ENCODE measurements at places on chromosomes 12 and 14.

DNA sequence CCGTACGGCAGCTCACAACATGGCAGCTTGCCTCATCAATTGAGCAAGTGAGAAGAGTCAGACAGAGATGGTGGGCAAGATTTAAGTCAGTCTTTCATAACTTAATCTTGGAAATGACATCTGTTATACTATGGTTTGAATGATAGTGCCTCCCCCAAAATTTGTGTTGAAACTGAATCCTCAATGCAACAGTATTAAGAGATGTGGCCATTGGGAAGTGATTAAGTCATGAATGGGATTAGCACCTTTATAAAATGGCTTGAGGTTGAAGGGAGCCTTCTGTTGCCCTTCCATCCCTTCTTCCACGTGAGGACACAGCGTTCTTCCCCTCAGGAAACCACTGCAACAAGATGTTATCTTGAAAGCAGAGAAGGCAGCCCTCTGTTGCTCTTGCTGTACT lies 124.2 kb downstream of the C12orf75 start:
- DNase-seq = no peak

- no peak for DNase-seq
Measured at GRCh38 chr12:14408208-14408607, 42.7 kb downstream of the ATF7IP start.

DNA sequence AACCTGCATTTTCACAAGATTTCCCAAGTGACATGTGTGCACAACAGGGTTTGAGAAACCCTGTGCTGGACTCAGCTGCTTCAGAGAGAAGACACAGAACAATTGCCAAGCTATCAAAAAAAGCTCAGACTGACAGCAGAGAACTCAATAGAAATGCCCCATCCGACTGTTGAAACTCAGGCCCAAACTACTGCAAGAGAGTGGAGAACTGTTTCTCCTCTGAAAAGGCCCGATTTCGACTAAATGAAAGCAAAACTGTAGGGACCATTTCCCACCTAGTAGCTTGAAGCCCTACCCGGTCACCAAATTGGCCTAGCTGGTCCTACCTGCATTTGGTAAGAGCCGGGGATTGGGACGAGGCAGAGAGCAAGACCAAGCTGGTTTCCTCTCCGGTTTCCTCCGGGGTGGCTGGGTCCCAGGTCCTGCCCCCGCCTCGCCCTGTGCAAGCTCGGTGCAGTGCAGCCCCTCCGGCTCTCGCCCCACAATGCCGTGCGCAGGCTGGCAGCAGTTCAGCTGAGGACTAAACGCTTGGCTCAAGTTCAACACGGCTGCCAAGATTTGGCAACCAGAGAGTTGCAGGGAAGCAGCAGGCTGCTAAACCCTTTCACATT lies 1180.6 kb downstream of the VRK1 start:
- no peak for DNase-seq

- no peak for DNase-seq
Measured at GRCh38 chr14:91227183-91227628, 17.3 kb downstream of the GPR68 start.

All from cortex of kidney (tissue), 1 donor.